GF-D8 (cell line): ENCODE measurements at places on chromosomes 3 and 15.

- DNase-seq = no peak
Observed at GRCh38 chr15:83475551-83475950, 28.4 kb downstream of the SH3GL3 start.

GRCh38 chr3:53147903-53148400 lies 13.1 kb upstream of the PRKCD start:
- DNase-seq = no peak

- no peak for DNase-seq
Observed at GRCh38 chr15:68010361-68011153, 43.6 kb upstream of the PIAS1 start.

DNA sequence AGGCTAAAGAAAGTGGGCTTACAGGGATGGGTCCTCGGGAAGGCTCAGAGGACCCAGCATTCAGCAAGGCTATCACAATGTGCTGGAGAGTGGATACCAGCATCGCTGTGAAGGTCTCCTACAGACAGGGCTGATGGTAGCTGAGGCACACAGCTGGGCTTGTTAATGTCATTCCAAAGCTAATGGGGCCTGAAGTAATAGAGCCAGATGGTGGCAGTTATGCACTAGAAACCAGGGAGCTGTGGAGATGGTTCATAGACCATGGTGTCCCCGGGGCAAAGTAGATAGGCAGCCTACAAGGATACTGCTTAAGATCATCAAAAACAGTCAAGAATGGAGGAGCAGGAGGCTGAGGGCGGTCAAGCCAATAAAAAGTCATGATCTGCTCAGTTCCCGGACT lies 24.8 kb upstream of the BOC start:
- no peak for DNase-seq

- DNase-seq = no peak
Observed at GRCh38 chr15:72486144-72486543, 12.0 kb downstream of the ARIH1 start.

DNA sequence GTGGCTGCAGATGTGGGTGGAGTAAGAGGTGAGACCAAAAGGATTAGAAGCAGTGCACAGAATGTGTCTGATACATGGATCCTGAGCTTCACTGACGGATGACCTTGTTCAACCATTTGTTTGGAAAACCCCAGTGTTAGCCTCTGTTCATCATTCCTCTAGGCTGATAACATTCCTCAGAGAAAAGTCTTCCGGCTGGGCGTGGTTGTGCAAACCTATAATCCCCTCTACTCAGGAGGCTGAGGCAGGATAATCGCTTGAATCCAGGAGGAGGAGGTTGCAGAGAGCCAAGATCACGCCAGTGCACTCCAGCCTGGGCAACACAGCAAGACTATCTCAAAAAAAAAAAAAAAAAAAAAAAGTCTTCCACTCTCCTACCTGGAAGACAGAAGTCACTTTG lies 23.1 kb upstream of the CHD2 start:
- DNase-seq = no peak
